ENCODE measurements at places on chromosomes 6 and 20. TPM values are rescaled to one million over a fixed set of nuclear protein-coding genes. Genes with fewer than 3 reads are reported as not detected.

DNA sequence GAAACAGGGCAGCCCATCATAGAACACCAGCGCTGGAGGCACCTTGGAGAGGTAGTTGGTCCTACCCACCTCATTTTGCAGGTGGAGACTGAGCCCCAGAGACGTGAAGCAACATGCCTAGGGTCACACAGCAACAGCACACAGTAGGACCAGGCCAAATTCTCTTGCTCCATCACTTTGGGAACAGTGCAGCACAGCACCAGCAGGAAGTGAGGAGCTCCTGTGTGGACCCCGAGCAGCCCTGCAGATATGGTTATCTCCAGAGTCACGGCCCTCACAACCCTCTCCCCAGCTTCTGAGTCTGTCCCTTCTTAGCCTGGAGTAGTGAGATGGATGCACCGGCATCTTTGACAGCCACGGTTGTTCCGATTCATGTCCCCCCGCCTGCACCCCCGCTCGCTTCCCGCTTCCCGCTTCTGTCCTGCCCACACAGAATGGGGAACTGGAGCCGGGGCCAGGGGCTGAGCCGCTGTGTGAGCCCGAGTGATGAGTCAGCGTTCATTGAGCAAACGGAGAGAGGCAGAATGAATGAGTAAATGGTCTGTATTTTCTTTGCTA, 72.6 kb upstream of the DUSP22 start:
- peak; percentile 56 for DNase-seq

Gene HLA-DOA
- polyA plus RNA-seq: not detected

DNA sequence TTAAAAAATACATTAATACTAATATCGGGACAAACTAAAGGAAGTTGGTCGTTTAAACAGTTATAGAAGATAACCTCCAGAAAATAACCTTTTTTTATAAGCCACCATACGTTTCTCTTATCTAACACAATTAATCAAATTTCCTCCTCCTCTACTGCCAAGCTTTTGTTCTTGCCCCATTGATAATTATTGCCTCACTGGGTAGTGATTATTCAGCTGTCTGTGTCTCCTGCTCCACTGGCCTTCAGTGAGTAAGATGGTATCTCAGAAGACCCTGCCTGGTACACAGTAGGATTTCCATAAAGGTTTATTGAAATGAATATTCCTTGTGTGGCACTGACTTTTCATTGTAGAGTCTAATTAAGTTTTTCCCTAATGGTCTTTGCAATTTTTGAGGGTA, 165.5 kb upstream of the SCGN start:
- no peak for DNase-seq

Gene KIF25
- polyA plus RNA-seq: not detected

- peak; percentile 64 for DNase-seq
These were observed 7.7 kb upstream of the ZNF334 start for GRCh38 chr20:46520976-46521579.

Gene EYA2
- not detected for polyA plus RNA-seq

Gene EIF6
- 230 TPM for polyA plus RNA-seq

- DNase-seq: no peak
These were observed 152.2 kb downstream of the MAFB start for GRCh38 chr20:40536808-40537207.

DNA sequence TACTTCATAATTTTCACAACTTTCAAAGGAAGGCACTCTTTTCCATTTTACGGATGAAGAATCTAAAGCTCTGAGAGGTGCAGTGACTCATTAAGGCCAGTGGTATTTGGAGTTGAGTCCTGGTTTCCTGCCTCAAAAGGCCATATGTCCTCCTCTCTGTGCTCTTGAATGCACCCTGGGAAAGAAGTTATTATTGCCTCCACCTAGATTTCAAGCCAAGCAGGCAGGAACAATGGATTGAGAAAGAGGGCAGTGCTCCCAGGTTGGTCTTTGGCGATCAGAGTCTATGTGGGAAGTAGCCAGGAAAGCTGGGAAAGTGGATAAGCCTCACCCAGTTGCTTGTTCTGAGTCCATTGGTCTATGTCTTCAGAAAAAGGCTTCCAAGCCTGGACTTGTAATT, 165.0 kb downstream of the MAFB start:
- DNase-seq: no peak

- DNase-seq: peak; percentile 40
These were observed 20.3 kb downstream of the KIZ start for GRCh38 chr20:21146215-21146614.

DNA sequence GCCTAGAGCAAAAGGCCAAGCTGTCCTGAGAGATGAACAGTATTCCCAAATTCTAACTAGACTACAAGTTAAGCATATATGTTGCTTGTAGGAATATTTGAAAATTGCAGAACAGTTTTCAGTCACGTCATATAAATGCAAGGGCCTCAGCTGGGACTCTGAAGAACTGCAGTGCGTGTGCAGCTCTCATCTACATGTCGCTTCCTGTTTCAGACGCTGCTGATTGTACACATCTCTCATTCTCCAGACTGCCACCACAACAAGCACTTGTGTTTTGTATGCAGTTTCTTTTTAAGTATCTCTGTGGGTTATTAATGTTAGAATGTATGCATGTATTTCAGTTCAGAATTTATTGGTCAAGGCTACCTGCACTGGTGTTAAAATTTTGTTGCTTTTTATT, 119.7 kb downstream of the MAP3K4 start:
- no peak for DNase-seq

Gene CD24
- 15.7 TPM for polyA plus RNA-seq
